ENCODE measurements at places on chromosomes 12 and 14.

DNA sequence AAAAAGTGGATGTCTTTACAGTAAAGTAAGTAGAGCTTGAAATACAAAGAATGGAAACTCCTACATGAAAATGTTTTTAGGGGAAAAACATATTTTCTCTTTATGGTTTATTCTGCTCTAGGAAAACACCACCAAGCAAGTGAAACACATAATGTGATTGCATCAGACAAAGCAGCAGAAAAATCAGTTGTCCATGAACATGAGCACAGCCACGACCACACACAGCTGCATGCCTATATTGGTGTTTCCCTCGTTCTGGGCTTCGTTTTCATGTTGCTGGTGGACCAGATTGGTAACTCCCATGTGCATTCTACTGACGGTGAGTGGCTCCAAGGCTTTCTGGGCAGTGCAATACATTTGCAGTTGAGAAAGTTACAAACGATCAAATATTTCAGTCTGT is 42.6 kb upstream of the PLEKHD1 start:
- no peak for DNase-seq

DNA sequence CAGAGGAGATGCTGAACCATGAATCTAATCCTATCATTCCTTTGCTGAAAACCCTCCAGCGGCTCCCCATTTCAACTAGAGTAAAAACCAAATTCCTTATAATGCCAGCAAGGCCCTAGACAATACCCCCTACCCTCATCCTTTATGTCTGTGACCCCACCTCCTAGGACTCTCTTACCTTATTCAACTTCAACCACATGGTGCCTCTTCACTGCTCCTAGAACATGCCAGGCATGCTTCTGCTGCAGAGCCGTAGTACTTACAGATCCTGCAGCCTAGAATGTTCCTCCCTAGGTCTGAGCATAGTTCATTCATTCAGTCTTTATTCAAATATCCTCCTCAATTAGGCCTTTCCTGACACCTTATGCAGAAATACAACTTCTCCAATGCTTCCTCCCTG is 54.9 kb downstream of the DCAF5 start:
- no peak for DNase-seq

DNA sequence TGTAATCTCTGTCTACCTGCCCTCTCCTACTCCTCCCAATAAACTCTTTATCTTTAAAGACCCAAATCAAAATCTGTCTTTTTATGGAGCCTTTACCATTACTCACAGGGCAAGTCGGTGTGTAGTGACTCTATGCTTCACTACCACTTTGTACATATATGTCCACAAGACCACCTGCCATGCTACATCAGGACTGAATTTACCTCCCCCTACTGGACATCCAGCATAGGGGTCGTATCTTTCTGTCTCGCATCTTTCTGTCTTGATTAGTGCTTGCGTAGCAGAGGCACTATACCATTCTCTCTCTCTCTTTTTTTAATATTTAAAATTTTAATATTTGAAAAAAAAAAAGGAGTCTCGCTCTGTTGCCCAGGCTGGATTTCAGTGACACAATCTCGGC is 587.5 kb downstream of the SOX5 start:
- DNase-seq, result no peak

- DNase-seq, result no peak
Measured at GRCh38 chr12:64025174-64025958, 180.9 kb downstream of the SRGAP1 start.
